ENCODE measurements at places on chromosomes 5 and 9. TPM values are rescaled to one million over a fixed set of nuclear protein-coding genes. Genes with fewer than 3 reads are reported as not detected.

DNA sequence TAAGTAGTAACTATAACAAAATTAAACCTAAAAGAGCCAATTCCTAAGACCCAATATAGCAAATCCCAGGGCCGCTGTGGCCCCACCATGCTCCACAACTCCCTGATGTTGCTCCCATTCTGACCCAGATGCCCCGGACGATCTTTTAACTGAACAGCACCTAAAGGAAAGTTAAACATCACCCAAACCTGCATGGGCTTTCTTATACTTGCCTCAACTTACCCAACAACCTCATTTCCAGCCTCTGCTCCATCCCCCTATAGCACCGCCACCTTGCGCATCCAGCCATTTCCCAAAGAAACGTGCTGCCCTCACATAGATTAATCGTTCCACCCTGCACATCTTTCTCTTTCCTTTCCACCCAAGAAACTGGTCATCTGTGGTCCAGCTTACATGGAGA is 54.6 kb downstream of the ZNF354C start:
- H3K36me3 ChIP-seq, result no peaks in the 10 kb centered on the region
- no peak overlapping the region for H3K4me3 ChIP-seq
- H3K27ac ChIP-seq, result no peak overlapping the region
- DNase-seq, result no peak

DNA sequence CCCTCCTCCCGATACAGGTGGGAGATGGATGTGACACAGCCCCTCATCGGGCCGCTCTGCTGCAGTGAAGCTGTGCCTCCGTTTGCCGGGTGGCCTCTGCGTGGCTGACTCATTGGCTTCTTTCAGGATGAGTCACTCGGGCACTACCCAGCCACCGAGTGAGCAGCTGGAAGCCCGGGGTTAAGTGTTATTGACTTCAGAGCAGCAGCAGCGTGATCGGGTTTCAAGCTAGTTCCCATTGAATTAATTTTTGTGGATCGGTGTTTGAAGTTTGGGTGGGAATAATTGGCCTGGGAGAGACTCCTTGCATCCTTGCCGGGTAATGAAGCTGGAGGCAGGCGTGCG is 266.4 kb upstream of the IRX4 start:
- H3K27me3 ChIP-seq, result no peaks in the 10 kb centered on the region
- no peak overlapping the region for H3K4me3 ChIP-seq
- H3K4me1 ChIP-seq, result peaks cover 9% of the 10 kb centered on the region
- H3K27ac ChIP-seq, result no peak overlapping the region
- DNase-seq, result peak; percentile 6

- H3K4me3 ChIP-seq, result peak overlapping the region; percentile 89
- H3K27ac ChIP-seq, result peak overlapping the region; percentile 90
- peaks cover 30% of the 10 kb centered on the region for H3K4me1 ChIP-seq
- peaks cover 14% of the 10 kb centered on the region for H3K36me3 ChIP-seq
- H3K27me3 ChIP-seq, result no peaks in the 10 kb centered on the region
- no peak for DNase-seq
These were observed 1.2 kb downstream of the EHMT1 start for GRCh38 chr9:137620048-137620405.

GRCh38 chr5:121596882-121597281 is 254.8 kb upstream of the FTMT start:
- no peak overlapping the region for H3K4me3 ChIP-seq
- no peak for DNase-seq
- no peaks in the 10 kb centered on the region for H3K4me1 ChIP-seq
- H3K36me3 ChIP-seq, result no peaks in the 10 kb centered on the region
- H3K27ac ChIP-seq, result no peak overlapping the region

The PCDHGB7 gene
- 0.13 TPM for total RNA-seq

- DNase-seq, result no peak
- peaks cover 2% of the 10 kb centered on the region for H3K27me3 ChIP-seq
- H3K4me1 ChIP-seq, result no peaks in the 10 kb centered on the region
- H3K4me3 ChIP-seq, result no peak overlapping the region
- H3K36me3 ChIP-seq, result no peaks in the 10 kb centered on the region
- no peak overlapping the region for H3K27ac ChIP-seq
These were observed 20.1 kb upstream of the HAPLN1 start for GRCh38 chr5:83740741-83741140.
